ENCODE measurements at places on chromosomes 13 and 19. TPM values are rescaled to one million over a fixed set of nuclear protein-coding genes. Genes with fewer than 3 reads are reported as not detected.

Gene S1PR4
- 0.91 TPM for total RNA-seq

Gene CEACAM5
- total RNA-seq: not detected

Gene CCNE1
- 5.0 TPM for total RNA-seq

Gene CILP2
- total RNA-seq: not detected

Gene SLC7A9
- not detected for total RNA-seq

Gene FGF21
- not detected for total RNA-seq

Gene SOX1
- not detected for total RNA-seq

Gene SIGLECL1
- not detected for total RNA-seq

Gene NPHS1
- total RNA-seq: not detected

All from gastrocnemius medialis (tissue), 4 donors.